Trophoblast cell (in vitro differentiated cells and primary cell): ENCODE measurements at places on chromosomes 13 and 19.

GRCh38 chr13:39942552-39943273, 287.3 kb downstream of the COG6 start:
- peak; percentile 84 for DNase-seq

DNA sequence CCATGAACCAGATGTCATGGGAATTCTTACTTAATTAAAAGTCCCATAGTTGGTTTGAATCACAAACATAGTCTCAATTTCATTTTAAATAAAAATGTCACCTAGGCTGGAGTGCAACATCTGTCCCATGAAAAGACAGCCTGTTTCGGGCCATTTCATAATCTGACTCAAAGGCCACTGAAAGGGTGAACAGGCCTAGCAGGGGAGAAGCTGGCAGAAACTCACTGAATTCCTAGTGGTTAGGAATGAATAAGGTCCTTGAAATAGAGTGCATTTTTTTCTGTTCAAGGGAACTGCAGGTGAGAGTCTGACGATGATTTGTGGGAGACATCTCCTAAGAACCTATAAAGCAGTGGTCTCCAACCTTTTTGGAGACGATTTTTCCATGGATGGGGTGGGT, 44.0 kb upstream of the PCCA start:
- no peak for DNase-seq

DNA sequence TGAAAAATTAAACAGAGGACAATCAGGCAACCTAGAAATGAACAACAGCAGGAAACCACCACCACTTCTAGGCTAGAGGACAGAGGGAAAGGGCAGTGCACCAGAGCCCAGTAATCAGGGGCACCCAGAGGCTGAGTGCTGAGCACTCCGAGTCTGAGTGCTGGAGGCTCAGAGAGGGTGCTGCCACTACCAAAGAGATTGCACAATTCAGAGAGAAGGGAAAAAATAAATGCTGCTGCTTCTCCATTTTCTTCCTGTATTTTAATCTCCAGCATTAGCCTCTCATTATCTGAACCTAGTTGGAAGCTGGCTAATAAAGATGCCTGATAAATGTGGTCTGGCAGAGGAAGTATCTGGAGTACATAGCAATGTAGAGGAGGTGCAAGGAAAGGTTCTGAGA, 11.8 kb upstream of the ZNF175 start:
- DNase-seq, result no peak

GRCh38 chr19:3056417-3057088, 5.7 kb downstream of the TLE5 start:
- peak; percentile 85 for DNase-seq

DNA sequence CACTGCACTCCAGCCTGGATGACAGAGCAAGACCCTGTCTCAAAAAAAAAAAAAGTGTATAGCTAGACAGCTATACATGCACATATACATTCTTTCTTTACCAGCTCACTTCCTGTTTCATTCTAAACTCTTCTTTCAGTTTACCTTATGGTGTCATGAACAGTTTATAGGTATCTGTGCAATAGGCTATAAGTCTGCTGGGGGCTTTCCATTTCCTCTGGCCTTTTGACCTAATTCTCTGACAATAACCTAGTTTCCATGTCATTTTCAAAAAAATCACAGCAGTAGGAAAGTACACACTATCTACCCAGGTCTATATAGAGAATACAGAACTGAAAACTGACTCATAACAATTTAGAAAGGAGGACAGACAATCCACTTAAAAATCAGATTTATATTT, 24.4 kb upstream of the URAD start:
- no peak for DNase-seq

GRCh38 chr19:50394017-50394416, 9.9 kb downstream of the POLD1 start:
- DNase-seq, result no peak

- DNase-seq, result no peak
These were observed 108.2 kb downstream of the TNFSF13B start for GRCh38 chr13:108377646-108378206.

DNA sequence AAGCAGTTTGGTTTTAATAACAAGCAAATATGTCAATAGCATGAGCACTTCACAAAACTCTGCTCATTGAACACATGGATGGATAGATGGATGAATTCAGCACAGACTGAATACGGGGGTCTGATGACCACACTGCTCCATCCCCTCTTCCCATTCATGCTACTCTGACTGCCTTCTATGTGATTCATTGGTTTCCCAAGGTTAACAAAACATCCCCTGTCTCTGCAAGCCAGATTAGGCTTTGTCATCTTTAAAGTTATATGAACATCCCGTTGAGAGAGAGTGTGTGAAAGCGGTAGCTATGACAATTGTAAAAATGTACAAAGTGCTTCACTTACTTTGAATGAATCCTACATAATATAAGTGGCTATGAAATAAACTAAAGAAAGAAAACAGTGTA, 252.5 kb downstream of the OXGR1 start:
- no peak for DNase-seq
